ENCODE measurements at places on chromosomes 7 and 10.

DNA sequence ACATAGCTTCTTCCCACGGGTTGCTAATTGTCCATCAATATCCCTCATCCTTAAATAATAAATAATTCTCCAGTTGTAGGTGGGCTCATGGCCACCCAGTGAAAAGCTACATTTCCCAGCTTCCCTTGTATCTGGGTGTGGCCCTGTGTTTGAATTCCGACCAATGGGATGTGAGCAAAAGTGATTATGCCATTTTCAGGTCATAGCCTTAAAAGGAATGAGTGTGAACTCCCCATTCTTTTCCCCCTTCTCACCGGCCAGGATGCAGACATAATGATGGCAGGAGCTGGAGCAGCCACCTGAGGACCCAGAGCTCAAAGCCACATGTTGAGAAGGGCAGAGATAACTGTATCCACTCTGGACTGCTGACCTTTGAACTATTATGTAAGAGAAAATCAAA, 30.3 kb upstream of the CALU start:
- DNase-seq, result no peak

DNA sequence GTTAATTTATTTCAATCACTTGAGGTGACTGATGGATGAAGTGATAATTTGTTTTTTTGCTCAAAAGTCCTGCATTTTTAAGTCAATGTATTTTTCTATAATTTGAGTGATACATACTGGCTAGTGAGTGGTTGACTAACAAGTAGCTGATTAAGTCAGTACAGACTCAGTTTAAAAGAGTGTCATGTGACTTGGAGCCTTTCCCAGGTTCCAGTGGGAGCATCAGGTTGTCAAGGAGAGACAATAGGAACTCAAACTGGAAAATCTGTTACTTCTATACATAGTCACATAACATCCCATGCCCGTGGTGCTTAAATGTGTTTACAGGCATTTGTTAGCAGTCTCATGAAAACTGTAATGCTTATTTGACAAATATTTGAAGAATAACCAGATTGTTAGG, 154.7 kb downstream of the ANK3 start:
- DNase-seq, result no peak

- no peak for DNase-seq
These were observed 17.0 kb upstream of the CASD1 start for GRCh38 chr7:94492601-94493000.

DNA sequence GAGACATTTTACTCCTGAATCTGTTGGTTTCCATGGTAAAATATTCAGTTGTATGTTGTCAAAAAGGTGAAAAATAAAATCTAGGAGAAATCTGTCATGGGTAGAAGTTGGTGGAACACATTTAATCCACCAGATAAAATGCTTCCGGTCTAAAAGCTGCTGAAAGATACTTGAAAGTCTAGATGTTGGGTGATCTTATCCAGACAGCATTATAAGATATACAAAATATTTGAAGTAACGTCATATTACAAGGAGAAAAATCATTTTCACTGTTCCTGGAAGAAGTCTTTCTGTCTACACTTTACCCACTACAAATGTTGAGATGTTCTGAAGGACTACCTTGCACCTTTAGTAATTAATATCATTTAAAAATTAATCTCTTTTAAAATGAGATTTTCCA, 40.9 kb downstream of the CALD1 start:
- DNase-seq, result no peak

- no peak for DNase-seq
These were observed 72.8 kb downstream of the CARD11 start for GRCh38 chr7:2970861-2971260.

DNA sequence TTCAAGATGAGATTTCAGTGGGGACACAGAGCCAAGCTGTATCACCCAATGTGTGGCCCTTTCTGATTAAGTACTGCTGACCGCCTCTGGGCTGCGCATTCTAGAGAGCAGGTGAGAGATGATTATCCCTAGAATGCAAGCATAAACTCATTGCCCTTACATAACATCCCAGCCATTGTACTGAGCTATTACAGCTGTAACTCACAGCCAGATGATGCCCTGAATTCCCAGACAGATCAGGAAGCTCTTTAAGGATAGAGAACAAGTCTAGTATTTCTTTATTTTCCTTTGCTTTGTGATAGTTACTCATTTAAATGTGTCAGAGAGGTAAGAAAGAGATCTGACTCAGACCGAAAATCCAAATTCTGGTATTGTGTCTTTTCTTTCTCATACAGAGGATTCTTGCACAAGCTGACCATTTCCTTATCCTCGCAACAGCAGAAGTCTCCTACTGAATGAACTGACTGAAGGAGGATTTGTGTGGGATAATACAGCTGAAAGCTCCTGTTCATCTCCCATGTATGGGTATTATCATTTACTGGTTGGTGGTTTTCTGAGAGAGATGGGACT, 58.4 kb downstream of the ZNF22 start:
- DNase-seq, result no peak
